Stimulated activated CD4-positive, alpha-beta T cell treated with anti-CD3 and anti-CD28 coated beads, Interleukin-2, amount 100 ng/mL, for 24 hours (primary cell): ENCODE measurements at places on chromosomes 2 and 18.

DNA sequence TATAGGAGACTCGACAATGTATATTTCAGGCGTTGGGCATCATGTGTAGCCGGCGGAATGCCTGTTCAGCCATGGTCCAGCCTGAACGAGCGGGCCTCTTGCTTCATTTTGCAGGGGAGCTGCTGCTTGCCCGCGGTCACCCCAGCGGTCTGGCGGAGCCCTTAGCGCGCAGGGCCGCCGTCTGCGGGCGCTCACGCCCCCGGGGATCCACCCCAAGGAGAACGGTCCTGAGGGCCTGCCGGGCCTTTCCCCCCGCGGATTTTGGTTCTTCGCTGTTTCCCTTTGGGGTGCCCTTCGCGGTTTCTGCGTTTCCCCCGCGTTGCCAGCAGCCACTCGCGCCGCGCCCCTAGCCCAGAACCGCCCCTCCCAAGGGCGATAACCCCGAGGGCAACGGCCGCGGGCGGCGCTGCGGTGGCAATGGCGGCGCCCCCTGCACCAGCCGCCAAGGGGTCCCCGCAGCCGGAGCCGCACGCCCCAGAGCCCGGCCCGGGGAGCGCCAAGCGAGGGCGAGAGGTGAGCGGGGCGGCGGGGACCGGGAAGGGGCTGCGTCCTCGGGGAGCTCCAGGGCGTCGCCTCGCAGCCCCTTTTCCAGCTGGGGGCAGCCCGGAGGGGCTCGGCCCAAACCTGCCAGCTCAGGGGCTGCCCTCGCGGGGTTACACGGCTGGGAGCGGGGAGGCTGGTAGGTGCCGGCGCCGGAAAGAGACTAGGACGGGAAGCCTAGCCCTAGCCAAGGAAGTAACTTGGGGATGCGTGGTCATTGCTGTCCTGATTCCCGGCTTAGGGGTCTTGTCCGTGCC is at the start of gene MFSD2B:
Gene MFSD2B (plus strand): TSS at position 406 of the 797 bp plus-strand sequence. CDS start 12 bp downstream, at position 418.
- no peak for DNase-seq

DNA sequence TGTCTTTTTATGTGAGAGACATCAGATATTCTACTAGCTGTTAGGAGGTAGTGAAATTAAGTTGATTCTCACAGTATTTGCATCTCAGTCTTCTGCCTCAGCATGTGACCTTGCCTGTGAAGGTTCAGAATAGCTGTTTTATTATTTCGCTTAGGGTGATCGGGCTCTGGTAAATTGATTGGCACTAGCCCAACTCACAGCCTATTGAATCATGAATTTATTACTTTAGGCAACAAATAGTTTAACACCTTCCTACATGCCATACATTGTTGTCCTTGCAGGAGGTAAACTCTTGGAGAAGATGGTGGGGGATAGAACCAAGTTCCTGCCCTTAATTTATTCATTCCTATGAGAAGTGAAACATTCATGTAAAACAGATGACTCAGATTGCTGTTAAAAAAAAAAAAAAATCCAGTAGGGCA is 101.9 kb downstream of the GPD2 start:
- no peak for DNase-seq

GRCh38 chr18:50320719-50321118 is 33.2 kb upstream of the CXXC1 start:
- no peak for DNase-seq

DNA sequence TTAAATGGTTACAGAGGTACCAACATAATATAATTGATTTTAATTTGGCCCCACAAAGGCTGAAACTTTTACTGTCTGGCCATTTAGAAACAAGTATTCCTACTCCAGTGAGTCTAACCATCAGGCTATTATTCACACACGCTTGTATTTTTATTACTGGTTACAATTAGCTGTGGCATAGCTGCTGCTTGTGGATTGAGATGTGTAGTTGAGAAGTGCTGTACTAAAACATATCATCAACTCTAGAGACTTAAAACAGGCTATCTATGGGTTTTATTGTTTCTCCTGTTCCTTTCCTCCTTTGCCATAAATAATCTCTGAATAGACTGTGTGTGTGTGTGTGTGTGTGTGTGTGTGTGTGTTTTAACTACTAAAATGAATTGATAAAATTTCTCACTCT is 530.2 kb downstream of the CCDC85A start:
- DNase-seq = no peak

GRCh38 chr18:9867071-9867594 is 18.6 kb upstream of the TXNDC2 start:
- no peak for DNase-seq

DNA sequence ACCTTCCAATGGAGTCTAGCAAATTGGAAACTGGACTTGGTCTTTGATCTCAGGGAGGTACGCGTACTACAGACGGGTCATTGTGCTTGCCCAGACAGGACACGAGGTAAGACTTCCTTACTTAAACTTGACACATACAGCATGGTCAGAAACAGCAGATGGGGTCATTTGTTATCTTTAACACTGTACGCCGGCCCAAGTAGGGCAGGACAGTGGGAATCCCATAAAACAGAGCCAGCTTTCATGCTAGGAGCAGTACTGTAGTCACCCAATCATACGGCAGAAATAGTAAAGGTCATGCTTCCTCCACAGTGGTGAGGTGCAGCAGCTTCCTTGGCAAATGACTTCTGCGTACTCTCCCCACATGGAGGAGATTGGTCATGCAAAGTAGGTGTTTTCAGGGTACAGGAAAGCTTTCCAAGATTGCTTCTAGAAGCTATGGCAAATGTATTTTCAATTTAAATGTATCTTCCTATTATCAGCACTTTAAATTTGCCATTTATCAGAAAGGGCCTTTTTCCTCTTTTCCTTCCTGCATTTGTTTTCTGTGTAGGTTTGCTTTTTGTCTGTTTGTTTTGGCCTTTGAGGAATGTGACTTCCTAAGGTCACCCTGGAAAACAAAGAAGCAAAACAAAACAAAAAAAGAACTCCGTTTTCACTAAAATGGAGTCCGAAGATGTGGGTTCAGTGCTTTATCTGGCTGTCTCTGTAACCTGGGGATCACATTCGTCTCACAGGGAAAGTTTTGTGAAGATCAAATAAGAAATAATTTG is 74.0 kb upstream of the DSG1 start:
- DNase-seq = no peak

- no peak for DNase-seq
Observed at GRCh38 chr2:97763176-97763845, 49.9 kb downstream of the ZAP70 start.

- DNase-seq = no peak
Observed at GRCh38 chr2:240593703-240594451, 7.3 kb downstream of the CAPN10 start.

DNA sequence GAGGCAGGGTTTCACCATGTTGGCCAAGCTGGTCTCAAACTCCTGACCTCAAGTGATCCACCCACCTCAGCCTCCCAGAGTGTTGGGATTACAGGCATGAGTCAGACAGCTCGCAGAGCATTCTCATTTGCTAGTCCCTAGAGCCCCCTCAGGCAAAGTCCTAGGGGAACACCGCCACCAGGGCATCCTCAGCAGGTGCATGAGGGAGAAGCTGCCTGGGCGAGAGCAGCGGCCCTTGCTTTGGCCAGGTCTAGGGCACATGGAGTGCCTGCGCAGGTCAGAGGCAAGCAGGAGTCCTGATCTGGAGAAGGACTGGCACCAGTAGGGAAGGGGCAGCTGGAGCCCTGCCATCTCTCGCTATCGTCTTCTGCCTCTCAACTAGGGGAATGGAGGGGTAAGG is 32.4 kb downstream of the NGEF start:
- no peak for DNase-seq

- peak; percentile 75 for DNase-seq
Observed at GRCh38 chr2:110211938-110212858, at the start of gene MTLN. MTLN (minus strand) TSS chr2:110212547; CDS start chr2:110212525, 22 bp downstream.

GRCh38 chr2:85503851-85504777 is 34.9 kb upstream of the MAT2A start:
- no peak for DNase-seq

DNA sequence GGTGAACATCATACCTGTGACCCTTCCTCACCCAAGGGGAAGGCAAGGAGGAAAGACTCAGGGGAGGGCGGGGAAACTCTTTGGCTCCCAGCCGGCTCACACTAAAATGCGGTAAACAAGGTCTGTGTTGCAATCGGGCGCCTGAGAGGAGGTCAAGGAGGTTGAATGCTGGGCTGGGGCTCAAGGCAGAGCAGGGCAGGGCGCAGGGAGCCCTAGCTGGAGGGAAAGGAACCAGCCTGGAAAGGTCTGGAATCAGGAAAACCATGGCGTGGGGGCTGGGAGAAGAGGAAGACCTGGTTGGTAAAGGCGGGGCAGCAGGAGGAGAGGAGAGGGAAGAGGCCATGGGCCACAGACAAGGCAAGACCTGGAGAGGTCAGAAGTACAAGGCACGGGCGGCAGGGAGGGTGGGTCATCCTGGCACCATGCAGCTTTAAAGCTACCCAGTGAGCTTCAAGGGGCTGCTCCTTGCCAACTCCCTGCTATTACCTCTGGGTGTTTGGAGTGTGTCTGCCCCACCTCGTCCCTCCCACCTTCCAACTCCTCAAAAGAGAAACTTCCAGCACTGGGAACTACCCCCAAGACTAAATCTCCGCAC is 4.8 kb upstream of the TMEM37 start:
- DNase-seq = no peak
